ENCODE measurements at places on chromosomes 3 and 15.
A peak's percentile ranks its signal among the peaks of the same experiment; 100 is the strongest.

DNA sequence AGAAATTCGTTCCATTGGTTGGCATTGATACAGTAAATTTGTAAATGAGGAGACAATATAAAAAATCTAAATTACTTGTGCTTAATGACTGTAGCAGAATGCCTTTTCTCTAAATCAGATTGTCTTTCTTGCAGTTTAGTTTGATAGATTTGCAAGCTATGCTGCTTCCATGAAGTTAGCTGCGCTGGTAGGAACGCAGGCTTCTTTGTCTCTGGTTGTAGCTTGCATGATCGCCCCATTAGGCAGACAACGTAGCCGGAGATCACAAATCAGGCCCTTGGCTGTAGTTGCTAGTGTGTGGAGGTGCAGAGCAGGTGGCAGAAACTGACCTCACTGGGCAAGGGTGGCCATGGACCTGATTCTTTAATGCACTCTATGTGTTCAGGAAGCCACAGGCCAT, 6.1 kb downstream of the ZIC1 start:
- no peak for DNase-seq

DNA sequence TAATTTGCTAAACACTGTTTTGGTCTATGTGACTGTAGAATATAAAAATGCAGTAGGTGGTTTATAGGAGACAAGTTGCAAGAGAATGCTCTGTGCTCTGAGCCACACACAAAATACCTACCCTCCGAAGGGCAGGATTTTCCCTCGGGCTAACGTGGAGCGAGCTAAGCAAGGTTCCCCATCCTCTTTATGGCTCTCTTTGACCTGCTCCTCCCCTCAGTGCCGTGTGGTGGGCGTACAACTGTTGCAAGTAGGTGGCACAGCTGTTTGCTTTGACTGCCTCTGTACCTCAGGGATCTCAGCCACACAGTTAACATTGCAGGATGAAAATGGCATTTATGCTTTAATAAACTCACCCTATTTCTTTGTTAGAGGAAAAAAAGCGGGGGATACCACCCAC, 339.1 kb downstream of the SATB1 start:
- no peak for DNase-seq

DNA sequence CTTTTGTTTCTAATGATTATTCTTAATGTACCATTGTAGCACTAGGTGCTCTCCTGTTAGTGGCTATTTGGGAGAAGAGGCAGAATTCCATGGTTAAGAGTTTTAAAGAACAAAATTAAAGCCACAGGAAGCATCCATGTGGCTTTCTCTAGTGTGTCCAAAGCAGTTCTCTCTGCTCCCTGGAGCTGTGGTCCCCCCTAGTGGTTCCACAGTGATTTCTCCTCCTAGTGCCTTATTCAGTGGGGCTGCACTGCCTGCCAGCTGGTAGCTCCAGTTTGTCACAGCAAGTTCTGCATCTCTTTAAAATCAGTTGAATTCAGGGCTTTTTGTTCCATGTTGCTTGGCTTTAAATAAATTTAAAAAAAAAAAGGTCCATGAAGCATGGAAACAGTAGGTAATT, 39.6 kb upstream of the FAM98B start:
- peak; percentile 67 for DNase-seq

DNA sequence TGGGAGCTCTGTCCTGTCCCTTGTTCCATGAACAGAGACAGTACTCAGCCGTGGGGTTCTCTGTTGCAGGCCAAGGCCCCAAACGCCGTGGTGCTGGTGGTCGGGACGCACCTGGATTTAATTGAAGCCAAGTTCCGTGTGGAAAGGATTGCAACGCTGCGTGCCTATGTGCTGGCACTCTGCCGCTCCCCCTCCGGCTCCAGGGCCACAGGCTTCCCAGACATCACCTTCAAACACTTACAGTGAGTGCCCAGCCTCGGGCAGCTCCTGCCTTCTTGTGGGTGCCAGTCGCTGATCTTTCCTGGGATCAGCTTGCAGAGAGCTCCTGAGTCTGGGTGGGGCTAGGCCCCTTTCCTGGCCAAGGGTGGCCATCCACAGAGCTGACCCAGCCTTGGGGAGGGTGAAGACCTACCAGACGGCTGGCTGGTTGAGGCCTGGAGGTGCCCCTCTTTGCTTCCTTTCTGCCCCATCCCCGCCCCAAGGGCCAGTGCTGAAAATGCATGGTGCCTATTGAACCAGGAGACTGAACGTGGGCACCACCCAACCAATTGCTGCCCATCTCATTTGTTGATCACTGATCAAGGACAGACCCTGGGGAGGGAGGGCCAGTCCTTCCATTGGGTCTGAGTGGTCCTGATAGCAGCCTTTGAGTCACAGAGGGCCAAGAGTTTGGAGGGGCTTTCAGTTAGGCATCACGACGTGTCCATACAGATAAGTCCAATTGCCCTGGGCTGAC, 106.9 kb downstream of the LRRK1 start:
- no peak for DNase-seq

DNA sequence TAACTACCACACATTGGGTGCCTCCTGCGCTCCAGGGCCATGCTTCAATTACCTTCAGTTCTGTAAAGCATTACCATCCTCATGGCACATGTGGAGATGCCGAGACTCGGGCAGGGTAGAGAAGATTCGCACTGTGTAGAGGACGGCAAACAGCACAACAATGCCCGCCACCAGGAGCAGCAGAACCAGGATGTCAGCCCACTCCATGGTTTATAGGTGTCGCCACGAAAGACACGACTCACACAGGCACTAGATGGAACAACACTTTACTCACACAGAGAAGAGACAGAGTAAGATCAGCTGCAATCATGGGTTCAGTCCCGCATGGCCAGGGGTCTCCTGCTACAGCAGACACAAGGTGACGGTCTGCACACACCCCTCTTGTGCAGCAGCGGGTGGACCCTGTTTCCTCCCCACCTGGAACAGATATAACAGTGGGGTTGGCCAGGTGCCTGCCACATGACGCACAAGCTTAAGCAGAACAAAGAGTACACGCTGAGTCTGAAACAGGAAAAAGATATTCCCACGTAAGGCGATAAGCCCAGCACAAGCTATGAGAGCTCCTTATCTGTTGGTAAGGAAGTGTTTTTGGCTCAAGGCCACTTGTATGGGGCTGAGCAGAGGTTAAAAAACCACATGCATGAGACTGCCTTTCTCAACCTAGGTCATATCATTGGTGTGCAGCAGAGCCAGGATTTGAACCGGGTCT, 2.5 kb upstream of the TBC1D21 start:
- DNase-seq, result no peak

GRCh38 chr3:99351122-99351521, 287.3 kb upstream of the COL8A1 start:
- no peak for DNase-seq

DNA sequence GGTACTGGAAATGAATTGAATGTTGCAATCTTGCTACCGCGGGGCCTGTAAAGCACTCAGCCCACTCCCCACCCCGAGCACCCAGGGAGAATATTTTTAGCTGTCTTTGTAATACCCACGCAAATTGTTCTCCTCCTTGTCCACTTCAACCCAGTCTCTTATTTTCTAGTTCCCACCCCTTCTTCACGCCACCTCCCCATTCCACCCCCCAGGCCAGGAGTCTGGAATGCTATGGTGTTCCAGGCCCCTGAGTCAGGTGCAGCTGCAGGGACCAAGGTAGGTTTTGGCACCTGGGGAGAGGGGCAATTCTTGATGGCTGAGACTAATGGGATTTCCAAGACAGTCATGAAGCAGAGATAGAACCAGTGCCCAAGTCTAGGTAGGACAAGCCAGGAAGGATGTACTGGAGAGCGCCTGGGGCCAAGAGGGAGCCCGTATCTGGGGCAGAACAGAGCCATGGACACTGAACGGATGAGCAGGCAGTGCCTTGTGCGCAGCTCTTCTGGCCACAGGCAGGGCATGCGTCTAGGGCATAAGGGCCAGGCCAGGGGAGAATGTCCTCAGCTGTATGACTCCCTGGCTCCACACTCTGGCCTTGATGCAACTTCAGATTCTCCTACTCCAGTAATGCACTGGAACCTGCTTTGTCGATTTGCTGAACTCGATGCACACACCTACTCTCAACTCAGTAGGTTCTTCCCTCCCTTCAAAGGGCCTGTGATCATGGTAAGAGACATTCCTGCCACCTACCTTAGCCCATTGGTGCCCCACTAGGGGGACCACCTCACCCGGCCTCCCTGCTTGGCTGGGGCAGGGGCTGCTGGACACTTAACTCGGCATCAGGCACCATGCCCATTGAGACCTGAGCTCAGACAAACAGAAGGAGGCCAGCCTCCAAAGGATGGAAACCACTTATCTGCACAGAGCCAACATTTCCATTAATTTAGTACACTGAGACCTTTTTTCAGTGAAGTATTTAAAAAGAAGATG, 34.6 kb upstream of the MAGEF1 start:
- DNase-seq, result no peak

- DNase-seq, result no peak
Observed at GRCh38 chr3:144275005-144275404, 303.4 kb downstream of the DIPK2A start.

- DNase-seq, result no peak
Observed at GRCh38 chr3:119594066-119594465, 3.6 kb upstream of the PLA1A start.

- DNase-seq, result no peak
Observed at GRCh38 chr3:124442463-124442862, 287.8 kb upstream of the UMPS start.

DNA sequence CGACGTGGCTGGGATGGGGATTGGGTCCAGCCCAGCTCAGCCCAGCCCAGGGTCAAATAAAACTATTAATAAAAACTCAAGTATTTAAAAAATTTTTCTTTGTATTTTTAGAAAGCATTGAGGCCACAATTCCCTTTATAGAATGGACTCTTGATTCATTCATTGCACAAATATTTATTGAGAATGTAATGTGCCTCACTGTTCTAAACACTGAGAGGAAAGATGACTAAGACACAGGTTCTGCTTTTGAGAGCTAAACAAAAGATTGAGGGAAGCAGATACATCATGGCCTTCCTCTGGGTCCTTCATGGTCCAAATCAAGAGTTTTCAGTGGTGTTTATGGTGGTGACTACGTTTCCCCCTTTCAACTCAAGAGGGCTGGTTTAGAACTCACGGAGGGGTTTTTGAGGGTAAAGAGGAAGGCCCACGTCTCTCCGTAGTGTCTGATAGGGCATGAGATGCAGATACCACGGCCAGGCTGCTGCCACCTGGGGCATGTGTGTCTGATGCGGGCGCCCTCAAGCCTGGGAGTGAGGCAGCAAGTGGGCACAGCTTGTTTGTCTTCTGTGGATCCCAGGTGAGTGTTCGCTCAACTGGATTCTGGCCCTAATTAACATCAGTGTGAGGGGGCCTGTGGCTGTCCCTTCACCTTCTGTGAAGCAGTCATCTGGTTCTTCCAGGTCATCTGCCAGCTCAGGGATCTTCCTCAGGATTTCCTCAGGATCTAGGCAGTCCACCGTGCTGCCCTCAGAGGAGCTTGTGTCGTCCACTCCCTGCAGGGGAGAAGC, 73.5 kb upstream of the SCN5A start:
- DNase-seq, result no peak

DNA sequence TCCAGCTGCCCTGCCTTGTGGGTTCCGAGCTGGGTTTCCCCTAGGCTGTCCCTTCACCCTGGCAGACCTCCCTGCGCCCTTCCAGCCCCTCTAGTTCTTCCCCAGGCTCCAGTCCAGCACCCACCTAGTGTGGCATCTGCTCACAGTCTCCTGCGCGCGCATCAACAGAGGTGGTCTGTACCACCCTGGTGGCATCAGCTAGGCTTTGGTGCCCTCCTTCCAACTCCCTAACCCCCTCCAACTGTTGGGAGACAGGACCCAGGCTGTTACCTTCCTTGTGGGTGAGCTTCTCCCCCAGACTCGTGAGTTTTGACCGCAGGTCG, 8.0 kb downstream of the CALML4 start:
- no peak for DNase-seq

Measured in astrocyte of the cerebellum (primary cell).